ENCODE measurements at places on chromosomes 5 and 9.
A peak's percentile ranks its signal among the peaks of the same experiment; 100 is the strongest.

DNA sequence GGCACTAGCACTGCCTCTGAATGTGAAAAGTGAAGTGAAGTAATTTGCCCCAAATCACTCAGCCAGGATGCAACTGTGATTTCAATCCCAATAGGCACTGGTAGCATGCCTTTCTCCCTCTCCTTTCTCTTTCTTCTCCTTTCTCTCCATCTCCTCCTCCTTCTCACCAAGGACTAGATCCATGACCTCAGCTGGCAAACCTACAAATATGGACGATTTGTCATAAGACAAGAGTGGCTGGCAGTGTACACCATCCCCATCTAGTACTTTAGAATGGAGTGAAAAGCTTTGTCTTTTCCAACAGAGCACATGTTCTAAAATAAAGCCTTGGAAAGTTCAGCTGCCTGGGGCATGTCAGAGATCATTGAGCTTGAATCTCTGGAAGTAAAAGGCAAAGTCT, 574.7 kb upstream of the CLINT1 start:
- DNase-seq, result no peak

GRCh38 chr5:76763136-76763535, 47.2 kb downstream of the F2R start:
- no peak for DNase-seq

DNA sequence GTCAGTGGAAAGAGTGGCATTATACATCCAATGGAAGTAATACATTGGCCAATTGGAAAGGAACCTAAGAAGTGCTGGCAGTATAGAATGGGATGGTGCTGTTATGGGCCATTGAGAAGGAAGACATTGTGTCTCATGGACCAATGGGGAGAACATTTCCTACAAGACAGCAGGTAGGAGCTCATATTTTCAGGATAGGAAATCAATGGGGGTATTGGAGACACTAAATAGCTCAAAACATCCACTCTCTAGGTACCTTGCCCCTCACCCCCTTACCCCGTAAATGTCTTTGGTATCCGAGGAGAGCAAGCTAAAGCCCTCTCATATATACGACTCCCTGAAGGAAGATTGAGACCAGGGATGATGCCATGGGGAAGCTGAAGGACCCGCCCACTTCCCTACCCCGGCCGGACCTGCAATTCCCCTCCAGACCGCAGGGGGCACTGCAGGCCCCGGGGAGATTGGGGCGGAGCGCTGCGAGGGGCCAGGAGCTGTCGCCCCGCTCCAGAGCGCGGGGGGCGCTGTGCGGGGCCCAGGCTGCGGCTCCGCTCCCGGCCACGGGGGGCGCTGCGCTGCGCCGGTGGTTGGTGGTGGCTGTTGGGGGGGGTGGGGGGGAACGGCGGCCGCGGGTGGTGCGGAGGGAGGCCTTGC, at the start of gene KDM3B:
KDM3B (plus strand) TSS at position 615 of the 651 bp plus-strand sequence. CDS start 111 bp downstream, outside the sequence.
- DNase-seq, result peak; percentile 84

DNA sequence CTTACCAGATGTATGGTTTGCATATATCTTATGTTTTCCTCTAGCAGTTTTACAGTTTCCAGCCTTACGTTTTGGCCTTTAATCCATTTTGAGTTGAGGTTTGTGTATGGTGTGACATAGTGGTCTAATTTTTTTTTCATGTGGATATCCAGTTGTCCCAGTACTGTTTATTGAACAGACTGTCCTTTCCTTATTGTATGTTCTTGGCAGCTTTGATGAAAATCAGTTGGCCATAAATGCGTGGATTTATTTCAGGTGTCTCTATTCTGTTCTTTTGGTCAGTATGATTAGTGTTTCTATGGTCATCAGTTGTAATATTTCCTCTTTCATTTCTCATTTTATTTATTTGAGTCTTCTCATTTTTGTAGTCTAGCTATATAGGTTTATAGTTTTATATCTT, 42.4 kb downstream of the SRFBP1 start:
- DNase-seq, result no peak

GRCh38 chr5:59579101-59579823, 314.3 kb downstream of the PDE4D start:
- DNase-seq, result no peak

GRCh38 chr9:5708414-5708813, 79.5 kb downstream of the RIC1 start:
- no peak for DNase-seq

DNA sequence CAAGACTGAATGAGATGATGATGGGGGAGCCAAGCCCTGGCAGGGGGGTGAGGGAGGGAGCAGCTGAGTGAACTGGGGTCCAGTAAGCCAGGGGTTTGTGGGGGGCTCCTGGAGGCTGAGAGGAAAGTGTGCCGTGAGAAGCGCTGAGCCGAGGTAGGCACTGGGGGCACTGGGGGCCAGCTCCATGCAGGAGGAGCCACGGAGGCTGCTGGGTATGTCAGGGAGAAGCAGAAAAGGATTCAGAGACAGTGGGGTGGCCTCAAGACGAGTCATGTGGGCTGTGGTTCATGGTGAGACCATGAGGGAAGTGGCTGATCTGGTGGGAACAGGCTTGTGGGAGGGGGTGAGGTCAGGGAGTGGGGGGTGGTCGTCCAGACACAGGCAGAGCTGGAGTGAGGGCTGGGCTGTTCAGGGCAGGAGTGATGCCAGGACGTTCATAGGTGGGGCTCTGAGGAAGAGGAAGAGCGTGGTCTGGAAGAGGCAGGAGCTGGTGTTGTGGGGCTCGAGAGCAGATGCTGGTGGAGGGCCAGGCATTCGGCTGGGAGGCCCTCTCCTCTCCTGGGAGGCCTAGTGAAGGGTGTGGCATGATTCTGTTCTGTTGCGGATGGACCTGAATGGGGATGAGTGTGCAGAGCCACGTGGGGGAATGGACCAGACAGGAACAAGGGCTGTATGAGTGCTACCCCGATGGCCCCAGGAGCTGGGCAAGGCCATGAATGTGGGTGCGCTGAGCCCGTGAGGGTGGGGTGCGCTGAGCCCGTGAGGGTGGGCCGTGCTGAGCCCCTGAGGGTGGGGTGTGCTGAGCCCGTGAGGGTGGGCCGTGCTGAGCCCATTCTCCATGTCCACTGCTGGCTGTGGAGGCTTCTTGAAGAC, 92.7 kb upstream of the CACNA1B start:
- no peak for DNase-seq

DNA sequence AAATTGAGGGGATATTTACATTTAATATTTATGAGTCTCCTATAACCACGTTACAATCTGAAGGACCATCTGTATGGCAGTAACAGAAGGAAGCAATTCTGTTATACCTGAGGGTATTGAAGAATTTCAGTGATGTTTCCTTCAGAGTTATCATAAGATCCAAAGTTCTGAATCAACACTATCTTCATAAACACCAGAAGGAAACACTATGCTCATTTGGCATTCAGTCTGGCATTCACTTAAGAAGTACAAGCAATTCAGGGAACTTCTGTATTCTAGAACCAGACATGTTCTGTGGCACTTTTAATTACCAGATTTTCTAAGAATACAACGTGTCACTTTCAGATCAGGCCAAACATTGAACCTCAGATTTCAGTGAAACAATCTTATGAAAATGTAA, 9.6 kb downstream of the DAB2 start:
- no peak for DNase-seq

- no peak for DNase-seq
Observed at GRCh38 chr9:69145144-69145715, 28.8 kb upstream of the TJP2 start.

- no peak for DNase-seq
Observed at GRCh38 chr5:14900693-14901461, 29.3 kb upstream of the ANKH start.

- no peak for DNase-seq
Observed at GRCh38 chr9:90909747-90910283, 108.2 kb downstream of the SYK start.

- peak; percentile 39 for DNase-seq
Observed at GRCh38 chr9:136488247-136489214, 5.7 kb upstream of the SEC16A start.

DNA sequence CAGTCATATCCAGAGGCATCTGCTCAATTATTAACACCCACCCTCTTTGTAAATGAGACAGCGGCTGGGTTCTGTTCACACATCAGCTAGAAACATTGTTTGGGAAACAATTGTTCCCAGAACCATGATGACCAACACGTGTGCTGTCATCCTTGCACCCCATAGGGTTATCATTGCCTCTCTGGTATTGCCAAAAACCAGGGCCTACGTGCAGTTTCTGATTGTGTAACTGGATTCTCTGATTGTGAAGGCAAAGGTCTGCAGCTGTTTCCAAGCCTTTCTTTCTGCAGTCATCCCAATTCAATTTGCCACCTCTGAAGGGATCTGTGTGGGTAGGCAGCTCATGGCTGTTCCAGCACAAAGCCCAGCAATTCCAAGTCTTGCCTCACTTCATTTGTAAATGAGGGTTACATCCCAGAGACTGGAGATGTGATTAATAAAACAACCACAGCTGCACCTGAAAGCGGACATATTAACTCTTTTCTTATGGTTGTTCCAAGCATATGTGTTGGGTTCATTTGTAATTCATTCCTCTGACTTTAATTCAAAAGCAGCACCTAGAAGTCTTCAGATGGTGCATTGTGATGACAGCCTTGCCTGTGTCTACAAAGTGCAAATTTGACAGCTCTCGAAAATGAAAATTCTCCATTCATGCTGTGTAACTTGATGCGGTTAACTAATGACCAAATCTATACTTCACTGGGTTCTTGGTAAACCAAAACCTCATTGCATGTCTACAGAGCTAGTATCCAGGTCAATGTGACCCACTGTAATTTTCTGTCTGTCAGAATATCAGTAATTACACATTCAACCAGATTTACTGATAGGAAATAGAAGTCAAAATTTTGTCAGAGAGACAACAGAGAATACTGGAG, 66.6 kb downstream of the YIPF5 start:
- DNase-seq, result no peak

DNA sequence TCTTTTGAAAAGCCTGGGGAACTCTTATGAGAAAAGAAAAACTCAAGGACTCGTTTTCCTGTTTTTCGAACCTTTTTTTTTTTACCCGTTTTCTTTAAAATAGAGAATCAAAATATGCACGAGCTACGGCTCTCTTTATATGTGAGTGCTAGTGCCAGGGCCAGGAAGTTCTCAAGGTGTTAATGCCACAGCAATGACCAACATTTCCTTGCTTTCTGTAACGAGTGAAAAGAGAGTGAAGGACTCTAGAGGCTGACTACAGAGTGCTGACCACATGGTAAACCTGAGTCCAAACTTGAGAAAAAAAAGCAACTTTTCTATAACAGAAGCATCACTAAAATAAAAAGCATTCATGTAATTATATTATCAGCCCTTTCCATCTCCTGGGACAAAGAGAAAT, 102.2 kb upstream of the SLC28A3 start:
- DNase-seq, result no peak

DNA sequence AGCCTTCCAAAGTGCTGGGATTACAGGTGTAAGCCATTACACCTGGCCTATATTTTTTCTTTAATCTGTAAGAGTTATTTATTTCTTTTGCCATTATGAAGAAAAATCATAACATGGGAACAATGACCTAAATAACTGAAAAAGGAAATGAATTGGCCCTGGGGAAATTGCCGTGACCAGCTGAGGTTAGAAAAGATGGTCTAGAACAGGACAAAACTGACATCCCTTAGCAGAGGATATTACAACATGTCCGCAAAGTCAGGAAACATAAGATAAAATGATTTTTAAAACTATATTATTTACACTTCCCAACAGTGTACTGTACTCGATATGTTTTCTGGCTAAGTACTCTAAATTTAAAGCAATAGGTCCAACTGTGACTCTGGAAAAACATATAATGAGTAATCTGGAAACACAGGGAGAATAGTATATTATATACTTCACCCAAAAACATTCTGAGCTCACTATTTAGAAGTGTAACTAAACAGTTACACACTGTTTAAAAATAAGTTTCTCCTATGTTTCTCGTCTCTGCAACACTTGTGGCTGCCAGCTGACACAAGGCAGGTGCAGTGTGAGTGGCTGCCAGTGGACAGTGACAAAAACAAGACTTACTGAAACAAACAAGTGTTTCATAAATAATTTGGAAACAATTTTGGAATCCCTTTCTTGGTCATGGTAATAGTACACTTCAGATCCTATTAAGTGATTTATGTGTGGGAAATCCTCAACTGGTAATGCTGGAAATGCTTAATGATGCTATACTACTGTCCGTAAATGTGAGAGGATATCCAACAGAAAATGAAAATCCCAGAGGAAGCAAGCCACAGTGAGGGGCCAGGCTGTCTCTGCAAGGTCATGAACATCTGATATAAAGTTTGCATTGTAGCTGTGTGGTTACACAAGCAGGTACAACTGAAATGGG, 69.1 kb downstream of the C9orf85 start:
- no peak for DNase-seq

All from T1000 (cell line).